ENCODE measurements at places on chromosomes 3 and 15.

- DNase-seq: no peak
These were observed 85.9 kb upstream of the IL12A start for GRCh38 chr3:159902546-159903314.

DNA sequence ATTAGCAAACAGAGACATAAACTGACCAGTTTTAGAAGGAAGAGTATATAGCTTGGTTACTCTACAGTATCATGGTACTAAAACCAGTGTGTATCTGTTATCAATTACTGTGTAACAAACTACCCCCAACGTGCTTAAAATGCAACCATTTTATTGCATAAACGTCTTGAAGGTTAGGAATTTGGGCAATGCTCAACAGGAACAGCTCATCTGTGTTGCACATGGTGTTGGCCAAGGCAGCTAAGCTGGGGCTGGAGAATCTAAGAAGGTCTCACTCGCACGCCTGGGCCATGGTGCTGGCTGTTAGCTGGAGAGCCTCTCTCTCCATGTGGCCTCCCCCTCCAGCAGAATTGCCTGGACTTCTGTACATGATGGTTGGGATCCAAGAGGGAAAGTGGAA is 81.2 kb upstream of the THBS1 start:
- no peak for DNase-seq

DNA sequence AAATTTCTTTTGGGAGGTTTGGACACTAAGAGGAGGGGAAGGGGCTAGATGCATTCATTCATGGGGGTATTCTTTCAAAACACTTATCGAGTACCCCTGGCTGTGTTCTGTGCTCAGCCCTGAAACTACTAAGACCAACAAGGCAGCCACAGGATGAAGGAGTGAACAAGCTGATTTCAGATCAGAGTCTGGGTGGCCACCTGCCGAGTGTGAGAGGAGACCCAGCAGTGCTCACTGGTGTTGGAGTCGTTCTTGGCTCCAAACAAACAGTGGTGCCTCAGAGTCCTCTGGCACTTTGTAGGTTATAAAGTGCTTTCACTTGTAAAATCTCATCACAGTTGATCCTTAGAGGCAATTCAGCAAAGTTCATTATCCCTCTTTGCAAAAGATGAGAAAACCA is 48.8 kb upstream of the CMTM8 start:
- DNase-seq: no peak

- DNase-seq: no peak
These were observed 48.0 kb upstream of the UTS2B start for GRCh38 chr3:191378142-191378812.
